ENCODE measurements at places on chromosomes 5 and 9. TPM values are rescaled to one million over a fixed set of nuclear protein-coding genes. Genes with fewer than 3 reads are reported as not detected.

Gene TAF11L10
- not detected for total RNA-seq

Gene SLC36A2
- total RNA-seq = not detected

Gene DNAI1
- not detected for total RNA-seq

Gene EHMT1
- 85.3 TPM for total RNA-seq

Gene PLPPR1
- not detected for total RNA-seq

Gene CCL28
- total RNA-seq = 2.0 TPM

Gene ADCY2
- total RNA-seq = not detected

Gene HMHB1
- not detected for total RNA-seq

Gene TOR2A
- 8.1 TPM for total RNA-seq

Gene PCDHB4
- total RNA-seq = under 0.01 TPM

Gene IRF1
- 17.6 TPM for total RNA-seq

Gene DNAJC25
- total RNA-seq = 3.4 TPM

Gene ANKRD20A1
- total RNA-seq = 0.97 TPM

Gene SPINK6
- not detected for total RNA-seq

Gene C1QTNF2
- total RNA-seq = not detected

Gene WDR38
- total RNA-seq = not detected

Gene LCN15
- not detected for total RNA-seq

Gene LAMC3
- total RNA-seq = 0.50 TPM

Gene NKD2
- 3.1 TPM for total RNA-seq

Gene PCDHB15
- 1.2 TPM for total RNA-seq

Gene PDE8B
- not detected for total RNA-seq

Gene PRKAA1
- 129 TPM for total RNA-seq

Gene ANKRD18A
- total RNA-seq = not detected

Gene TMEM252
- not detected for total RNA-seq

Gene USP20
- 5.5 TPM for total RNA-seq

Gene OTP
- not detected for total RNA-seq

Gene NR2F1
- total RNA-seq = 63.9 TPM

Gene DRD1
- not detected for total RNA-seq

Gene FOXD4L5
- under 0.01 TPM for total RNA-seq

Gene SPATA31C1
- not detected for total RNA-seq

Gene IFNA21
- not detected for total RNA-seq

Gene ITGA1
- 15.4 TPM for total RNA-seq

All from bladder microvascular endothelial cell (primary cell).